ENCODE measurements at places on chromosomes 4 and X. TPM values are rescaled to one million over a fixed set of nuclear protein-coding genes. Genes with fewer than 3 reads are reported as not detected.

- no peak for DNase-seq
Observed at GRCh38 chr4:38954727-38955126, 77.5 kb downstream of the TMEM156 start.

GRCh38 chr4:138205531-138206233 lies 36.5 kb downstream of the SLC7A11 start:
- DNase-seq, result no peak

Gene PDLIM3
- total RNA-seq, result 52.5 TPM

Gene SNX12
- total RNA-seq, result 31.2 TPM

Gene P2RY4
- 0.69 TPM for total RNA-seq

DNA sequence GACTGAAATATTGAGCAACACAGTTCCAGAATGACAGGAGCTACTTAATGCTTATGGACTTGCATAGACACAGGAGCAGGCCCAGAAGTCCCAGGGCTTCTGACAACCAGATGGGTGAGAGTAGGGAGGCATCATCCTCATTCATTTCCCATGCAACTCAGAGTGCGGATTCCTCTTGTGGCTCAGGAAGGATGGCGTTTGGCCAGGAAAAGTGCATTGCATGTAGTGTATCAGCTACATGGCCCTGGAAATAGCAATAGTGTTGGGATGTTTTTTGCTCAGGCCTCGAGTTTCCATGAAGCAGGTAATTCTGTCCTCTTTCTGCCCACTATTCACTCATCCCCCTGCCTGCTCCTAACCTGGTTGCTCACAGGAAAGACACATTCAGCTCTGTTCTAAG lies 136.6 kb downstream of the PDGFRA start:
- DNase-seq, result no peak

Gene NMU
- 2.8 TPM for total RNA-seq

Gene TCEAL2
- 0.39 TPM for total RNA-seq

All from skin of body (tissue), 3 donors.